Left lung (tissue), 14 donors: ENCODE measurements at places on chromosomes 7 and 10. TPM values are rescaled to one million over a fixed set of nuclear protein-coding genes. Genes with fewer than 3 reads are reported as not detected.

CALML3 gene
- not detected for total RNA-seq

SCART1 gene
- 1.2 TPM for total RNA-seq

LMOD2 gene
- total RNA-seq: not detected

PNLIPRP1 gene
- total RNA-seq: not detected

OR6V1 gene
- not detected for total RNA-seq

SPRN gene
- total RNA-seq: 0.52 TPM

GTF2IRD1 gene
- total RNA-seq: 28.3 TPM

CALHM3 gene
- total RNA-seq: not detected

FAM241B gene
- total RNA-seq: 9.3 TPM

MSANTD7 gene
- 11.5 TPM for total RNA-seq

RPP38 gene
- total RNA-seq: 14.3 TPM

ODAD2 gene
- total RNA-seq: 2.8 TPM

DNA sequence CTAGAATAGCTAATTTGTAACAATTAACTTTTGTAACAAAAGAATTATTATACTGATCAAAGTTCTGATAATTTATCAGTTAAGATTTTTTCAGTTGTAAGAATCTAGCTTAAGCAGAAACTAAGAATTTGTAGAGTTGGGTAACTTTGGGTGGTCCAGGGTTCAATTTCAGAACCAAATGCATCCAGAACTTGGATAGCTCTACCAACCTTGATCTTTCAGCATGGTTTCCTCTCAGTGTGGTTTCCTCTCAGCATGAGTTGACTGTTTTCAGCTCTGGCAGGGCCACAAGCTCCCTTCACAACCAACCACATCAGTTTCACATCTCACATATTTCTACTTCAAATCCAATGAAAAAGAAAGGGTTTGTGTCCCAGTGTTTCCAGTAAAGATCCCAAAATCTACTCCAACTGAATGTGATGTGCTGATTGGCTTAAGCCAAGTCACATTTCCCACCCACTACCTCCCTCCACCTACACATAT lies 3.3 kb upstream of the FAS start:
- DNase-seq: no peak

DNA sequence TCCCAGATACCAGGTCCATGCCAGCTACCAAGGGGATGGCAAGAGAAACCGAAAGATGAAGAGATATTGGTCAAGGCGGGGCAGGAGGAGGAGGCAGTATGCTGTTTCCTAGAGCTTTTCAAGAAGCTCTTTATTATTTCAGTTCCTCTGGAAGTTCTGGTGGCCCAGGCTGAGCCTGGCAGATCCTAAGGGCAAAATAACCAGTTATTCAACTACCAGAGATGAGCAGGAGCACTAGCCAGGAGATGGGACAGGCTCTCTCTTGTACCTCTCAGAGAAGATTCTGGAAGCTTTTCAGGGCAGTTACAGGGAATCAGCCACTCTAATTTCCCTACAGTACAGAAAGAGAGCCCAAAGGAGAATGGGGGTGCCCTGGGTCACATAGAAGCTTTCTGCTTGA lies 5.3 kb downstream of the DNAJB12 start:
- DNase-seq: no peak

DNA sequence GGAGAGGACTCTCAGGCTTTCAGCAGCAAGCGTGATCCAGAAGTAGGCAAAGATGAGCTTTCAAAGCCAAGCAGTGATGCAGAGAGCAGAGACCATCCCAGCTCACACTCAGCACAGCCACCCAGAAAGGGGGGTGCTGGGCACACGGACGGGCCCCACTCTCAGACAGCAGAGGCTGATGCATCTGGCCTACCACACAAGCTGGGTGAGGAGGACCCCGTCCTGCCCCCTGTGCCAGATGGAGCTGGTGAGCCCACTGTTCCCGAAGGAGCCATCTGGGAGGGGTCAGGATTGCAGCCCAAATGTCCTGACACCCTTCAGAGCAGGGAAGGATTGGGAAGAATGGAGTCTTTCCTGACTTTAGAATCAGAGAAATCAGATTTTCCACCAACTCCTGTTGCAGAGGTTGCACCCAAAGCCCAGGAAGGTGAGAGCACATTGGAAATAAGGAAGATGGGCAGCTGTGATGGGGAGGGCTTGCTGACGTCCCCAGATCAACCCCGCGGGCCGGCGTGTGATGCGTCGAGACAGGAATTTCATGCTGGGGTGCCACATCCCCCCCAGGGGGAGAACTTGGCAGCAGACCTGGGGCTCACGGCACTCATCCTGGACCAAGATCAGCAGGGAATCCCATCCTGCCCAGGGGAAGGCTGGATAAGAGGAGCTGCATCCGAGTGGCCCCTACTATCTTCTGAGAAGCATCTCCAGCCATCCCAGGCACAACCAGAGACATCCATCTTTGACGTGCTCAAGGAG lies 95.5 kb downstream of the TACC2 start:
- DNase-seq: no peak

DNA sequence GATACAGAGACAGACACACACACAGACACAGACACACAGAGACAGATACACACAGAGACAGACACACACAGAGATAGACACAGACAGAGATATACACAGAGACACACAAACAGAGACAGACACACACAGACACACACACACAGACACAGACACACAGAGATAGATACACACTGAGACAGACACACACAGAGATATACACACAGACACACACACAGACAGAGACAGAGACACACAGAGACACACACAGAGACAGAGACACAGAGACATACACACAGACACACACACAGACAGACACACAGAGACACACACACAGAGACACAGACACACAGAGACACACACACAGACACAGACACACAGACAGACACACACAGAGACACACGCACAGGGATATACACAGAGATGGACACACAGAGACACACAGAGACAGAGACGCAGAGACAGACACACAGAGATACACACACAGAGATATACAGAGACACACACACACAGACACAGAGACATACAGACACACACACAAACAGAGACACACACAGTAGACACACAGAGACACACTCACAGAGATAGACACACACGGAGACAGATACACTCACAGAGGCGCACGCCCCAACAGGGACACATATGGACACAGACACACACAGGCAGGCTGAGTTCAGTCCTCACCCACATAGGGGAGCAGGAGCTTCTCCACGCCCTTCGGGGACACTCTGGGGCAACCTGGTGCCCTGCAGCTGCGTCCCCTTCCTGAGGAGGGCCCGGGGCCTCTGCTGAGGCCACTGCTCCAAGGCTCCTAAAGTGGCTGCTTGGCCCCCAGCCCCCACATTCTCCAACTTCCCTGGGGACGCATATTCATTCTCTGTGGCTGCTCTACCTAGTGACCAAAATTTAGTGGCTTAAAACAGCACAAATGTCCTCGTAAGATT lies 10.3 kb upstream of the PPP2R2D start:
- no peak for DNase-seq

DNA sequence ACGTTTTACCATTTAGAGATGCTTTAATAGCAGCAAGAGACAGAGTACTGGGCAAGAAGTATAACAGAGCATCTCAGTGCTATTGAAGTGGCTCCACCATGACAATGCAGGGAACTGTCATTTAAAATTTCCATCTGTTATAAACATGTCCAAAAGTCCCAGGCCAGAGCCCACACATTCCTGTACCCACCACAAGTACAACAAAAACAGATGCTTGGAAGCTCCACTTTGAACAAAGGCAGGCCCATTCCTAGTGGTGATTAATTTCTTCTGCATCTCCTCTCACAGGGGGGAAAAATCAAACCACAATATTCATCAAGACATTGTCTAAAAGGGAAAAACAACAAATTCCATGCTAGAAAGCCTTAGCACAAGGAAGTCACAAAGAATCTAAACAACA lies 627.9 kb downstream of the PARD3 start:
- no peak for DNase-seq

- no peak for DNase-seq
Observed at GRCh38 chr7:42211938-42212337, 25.1 kb downstream of the GLI3 start.

- DNase-seq: no peak
Observed at GRCh38 chr10:78980815-78981214, 88.0 kb upstream of the ZMIZ1 start.

GRCh38 chr10:119285495-119286267 lies 78.3 kb downstream of the GRK5 start:
- DNase-seq: no peak

DNA sequence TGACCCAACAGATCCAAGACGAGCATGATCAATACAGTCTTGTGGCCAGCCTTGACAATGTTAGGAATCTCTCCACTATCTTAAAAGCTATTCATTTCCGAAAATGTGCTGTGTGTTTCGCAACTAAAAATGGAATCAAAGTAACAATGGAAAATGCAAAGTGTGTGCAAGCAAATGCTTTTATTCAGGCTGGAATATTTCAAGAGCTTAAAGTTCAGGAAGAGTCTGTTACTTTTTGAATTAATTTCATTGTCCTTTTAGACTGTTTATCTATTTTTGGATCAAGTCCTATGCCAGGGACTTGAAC lies 24.3 kb upstream of the TIAL1 start:
- no peak for DNase-seq

DNA sequence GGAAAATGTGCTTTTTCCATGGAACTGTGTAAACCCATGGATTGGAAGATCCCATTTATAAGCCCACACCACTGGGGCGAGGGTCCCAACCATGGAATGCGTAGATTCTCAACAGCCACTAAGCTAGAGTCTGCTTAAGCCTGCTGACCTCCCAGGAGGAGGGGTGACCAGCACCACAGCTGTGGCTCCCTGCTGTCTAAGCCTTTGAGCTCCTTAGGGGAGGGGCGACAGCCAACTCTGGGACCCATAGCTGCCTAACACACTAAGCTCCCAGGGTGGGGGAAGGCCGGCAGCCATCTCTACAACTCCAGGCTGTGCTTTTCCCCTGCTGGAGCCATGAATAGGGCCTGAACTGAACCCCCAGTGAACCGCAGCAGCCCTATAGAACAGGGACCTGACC lies 249.8 kb upstream of the HPS1 start:
- DNase-seq: no peak

- DNase-seq: no peak
Observed at GRCh38 chr7:9621927-9622326, 1188.5 kb downstream of the NXPH1 start.

GRCh38 chr7:39310699-39311098 lies 255.5 kb upstream of the YAE1 start:
- no peak for DNase-seq

- no peak for DNase-seq
Observed at GRCh38 chr10:12503311-12503710, 154.0 kb downstream of the CAMK1D start.

DNA sequence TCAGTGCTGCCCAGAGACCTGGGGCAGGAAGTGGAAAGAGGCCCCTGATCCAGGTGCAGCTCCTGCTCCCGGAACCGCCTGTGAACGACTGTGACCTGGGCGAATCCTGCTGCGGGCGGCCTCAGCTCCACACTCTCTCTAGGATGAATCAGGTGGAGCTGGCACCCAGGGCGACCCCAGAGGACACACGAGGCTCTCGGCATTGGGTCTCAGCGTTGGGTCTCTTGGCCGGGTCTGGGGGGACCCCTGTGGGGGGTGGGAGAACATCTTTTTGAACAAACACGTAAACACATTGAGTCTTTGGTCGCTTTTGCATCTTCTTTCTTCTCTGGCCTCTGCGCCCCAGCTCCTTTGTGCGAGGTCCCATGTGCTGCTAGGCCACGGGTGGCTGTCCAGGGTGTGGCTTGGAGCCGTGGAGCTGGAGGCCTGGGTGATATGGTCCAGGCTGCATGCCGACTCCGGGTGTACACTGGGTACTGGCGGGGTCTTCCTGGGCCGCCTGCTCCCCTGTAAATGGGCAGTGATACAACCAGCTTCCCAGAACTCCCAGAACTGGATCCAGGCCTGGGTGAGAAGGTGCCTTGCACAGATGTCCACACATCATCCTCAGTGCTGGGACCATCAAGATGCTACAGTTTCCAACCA lies 435.8 kb downstream of the DNAJB6 start:
- DNase-seq: no peak

- DNase-seq: no peak
Observed at GRCh38 chr10:112176543-112176942, 7.0 kb downstream of the GPAM start.

GRCh38 chr10:126650161-126650560 lies 20.3 kb downstream of the C10orf90 start:
- no peak for DNase-seq

- DNase-seq: no peak
Observed at GRCh38 chr7:30705596-30705995, 23.3 kb upstream of the CRHR2 start.

GRCh38 chr10:50382576-50383023 lies 131.3 kb upstream of the ASAH2 start:
- no peak for DNase-seq

GRCh38 chr7:149743476-149744255 lies 29.7 kb downstream of the ZNF467 start:
- peak; percentile 32 for DNase-seq

- peak; percentile 55 for DNase-seq
Observed at GRCh38 chr10:132293201-132293812, 14.4 kb downstream of the STK32C start.

DNA sequence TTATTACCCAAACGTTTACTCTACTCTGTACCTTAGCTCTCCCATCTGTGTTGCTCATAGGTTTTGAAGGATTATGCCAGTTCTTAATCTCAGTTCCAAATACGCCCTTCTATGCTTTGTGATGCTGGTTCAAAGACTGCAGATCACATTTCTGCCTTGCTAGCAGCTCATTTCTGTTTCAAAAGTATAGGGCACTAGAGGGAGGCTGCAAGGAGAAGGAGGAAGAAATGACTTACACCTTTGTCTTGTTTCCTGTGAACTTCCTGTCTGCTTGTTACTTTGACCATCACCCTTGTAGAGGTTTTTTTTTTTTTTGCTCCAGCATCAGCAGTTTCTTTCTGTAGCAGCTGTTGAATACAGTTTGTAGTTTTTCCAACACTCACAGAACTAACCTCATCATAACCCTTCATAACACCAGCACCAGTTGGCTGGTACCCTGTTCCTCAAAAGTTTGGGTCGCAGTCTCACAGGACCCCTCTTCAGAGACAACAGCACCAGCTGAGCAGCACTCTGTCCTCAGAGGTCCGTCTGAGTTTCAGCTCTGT lies 16.5 kb downstream of the SLK start:
- DNase-seq: no peak

DNA sequence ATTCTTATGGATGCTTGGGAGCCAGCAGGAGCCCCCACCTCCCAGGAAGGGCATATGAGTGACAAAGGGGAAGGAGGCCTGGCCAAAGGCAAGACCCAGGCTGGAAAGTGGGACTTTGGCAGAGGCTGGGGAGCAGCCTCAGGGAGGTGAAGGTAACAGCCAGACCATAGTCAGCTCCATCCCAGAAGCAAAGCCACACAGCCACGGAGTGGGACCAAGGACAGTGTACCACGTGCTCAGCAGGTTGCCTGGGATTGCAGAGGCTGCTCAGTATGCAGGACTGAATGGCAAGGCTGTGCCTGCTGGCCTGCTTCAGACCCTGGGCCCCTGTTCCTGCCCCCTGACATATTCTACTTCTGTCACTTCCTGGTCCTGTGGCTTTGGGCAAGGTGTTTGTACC lies 17.6 kb upstream of the GPR26 start:
- no peak for DNase-seq

- no peak for DNase-seq
Observed at GRCh38 chr10:1249142-1249920, 193.1 kb downstream of the WDR37 start.
